Foreskin keratinocyte (primary cell): ENCODE measurements at places on chromosomes 11 and 22. TPM values are rescaled to one million over a fixed set of nuclear protein-coding genes. Genes with fewer than 3 reads are reported as not detected.

GRCh38 chr22:31346255-31346732, at the start of gene PATZ1:
TSS of gene PATZ1 (minus strand) at chr22:31346346. CDS start at chr22:31345602, 744 bp downstream.
- peak; percentile 56 for DNase-seq

DNA sequence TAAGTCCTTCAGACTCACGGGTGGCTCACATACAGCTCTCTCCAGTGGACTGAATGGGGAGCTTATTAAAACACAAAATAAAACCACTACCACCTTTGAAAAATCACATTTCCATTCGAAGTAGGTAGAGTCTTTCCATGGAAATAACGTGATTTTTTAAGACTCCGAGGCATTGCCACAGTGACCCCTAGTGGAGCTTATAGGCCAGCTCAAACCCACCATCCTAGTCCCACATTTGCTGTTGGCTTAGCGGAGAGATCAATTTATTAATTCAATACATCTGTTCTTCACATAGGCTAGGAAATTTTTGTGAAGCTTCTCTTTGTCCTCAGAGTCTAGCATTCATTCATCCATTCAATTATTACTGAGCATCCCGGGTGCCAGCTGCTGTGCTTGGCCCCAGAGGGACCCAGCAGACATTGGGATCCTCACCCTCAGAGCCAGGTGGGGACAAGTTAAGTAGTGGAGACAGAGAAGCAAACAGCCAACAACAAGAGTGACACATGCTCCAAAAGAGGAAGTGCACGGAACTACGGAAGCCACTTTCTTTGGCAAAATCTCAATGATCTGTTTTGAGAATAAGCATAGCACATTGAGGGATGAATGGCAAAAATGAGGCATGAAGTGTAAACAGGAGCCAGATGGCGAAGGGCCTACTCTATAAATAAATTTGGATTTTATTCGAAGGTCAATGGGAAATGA, 10.2 kb upstream of the P4HA3 start:
- no peak for DNase-seq

GRCh38 chr11:131637469-131638175, 267.2 kb downstream of the NTM start:
- no peak for DNase-seq

- no peak for DNase-seq
Measured at GRCh38 chr22:30855266-30855665, 113.3 kb downstream of the MORC2 start.

DNA sequence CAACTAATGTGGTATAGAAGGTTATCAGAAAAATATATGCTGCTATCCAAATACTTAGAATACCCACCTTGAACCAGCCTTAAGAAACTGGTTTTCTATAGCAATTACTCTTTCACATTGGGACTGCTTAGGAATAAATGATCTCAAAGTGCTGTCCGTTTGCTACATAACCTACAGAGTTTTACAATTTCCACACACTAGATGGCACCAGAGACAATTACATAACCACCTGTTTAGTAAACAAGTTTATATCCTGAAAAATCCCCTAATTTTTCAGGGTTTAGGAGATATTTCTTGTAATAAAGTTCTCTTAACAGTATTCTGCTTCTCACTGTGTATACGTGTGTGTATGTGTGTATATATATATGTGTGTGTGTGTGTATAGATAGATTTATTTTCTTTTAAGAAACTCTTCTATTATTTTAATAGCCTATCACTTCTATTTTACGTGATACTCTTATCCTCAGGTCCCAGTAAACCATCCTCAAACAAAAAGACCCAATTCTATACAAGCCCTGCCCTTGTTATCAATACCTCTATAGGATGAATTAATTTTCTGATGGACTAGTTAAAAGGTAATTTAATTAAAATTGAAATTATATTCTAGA, 6.7 kb upstream of the OR5I1 start:
- DNase-seq, result peak; percentile 28

DNA sequence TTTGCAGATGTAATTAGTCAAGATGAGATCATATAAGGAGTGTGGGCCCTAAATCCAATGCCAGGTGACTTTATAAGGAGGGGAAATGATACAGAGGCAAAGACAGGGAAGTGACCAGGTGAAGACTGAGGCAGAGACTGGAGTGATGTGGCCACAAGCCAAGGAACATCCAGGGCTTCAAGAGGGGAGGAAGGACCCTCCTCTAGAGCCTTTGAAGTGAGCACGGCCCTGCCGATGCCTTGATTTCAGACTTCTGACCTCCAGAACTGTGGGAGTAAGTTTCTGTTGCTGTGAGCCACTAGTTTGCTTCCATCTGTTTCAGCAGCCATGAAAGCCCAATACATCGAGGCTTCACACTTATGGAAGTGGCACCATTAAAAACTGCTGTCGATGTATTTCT, 78.7 kb downstream of the SHANK2 start:
- DNase-seq, result no peak

DNA sequence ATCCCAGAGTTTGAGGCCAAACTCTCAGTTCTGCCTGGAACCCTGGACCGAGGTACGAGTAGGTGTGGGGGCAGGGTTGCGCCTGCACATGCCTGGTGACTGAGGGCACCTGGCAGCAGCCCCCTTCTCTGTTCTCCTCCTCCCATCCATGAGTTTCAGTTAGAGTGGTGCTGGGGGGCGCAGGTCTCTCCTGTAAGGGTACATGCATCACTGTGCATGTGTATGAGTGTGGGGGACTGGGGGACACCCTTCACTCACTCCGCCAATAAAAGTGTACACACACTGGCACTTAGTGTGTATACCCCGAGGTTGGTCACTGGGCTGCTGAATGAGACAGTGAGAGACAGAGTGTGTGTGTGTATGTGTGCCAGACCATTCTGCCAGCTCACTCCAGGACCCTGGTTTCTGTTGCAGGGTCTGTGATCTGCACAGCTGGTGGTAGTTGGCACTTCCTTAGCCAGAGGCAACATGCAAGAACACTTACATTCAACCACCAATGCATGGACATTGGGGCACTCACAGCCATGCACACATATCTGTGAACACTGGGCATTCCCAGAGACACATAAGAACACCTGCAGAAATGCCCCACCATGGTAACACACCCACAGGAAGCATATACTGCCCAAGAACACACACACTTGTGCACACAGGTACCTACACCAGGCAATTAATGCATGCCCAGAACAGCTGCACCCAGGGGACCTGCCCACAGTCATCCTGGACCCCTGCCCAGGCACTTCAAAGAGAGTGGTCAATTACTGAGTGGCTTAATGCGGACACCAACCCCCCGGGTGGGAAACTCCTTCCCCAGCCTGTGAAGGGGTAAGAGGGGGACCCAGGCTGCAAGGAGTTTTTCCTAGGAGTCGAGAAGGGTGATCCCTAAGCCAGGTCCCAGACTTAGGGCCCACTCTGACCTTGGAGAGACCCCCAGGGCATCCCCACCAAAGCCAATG, 1.2 kb upstream of the NRXN2 start:
- DNase-seq, result no peak

- DNase-seq, result peak; percentile 83
Measured at GRCh38 chr11:2933375-2934020, 4.3 kb upstream of the PHLDA2 start.

GRCh38 chr11:77126861-77127234, 1.2 kb upstream of the MYO7A start:
- DNase-seq, result no peak

Gene OTOG
- not detected in 2 replicates for polyA plus RNA-seq

DNA sequence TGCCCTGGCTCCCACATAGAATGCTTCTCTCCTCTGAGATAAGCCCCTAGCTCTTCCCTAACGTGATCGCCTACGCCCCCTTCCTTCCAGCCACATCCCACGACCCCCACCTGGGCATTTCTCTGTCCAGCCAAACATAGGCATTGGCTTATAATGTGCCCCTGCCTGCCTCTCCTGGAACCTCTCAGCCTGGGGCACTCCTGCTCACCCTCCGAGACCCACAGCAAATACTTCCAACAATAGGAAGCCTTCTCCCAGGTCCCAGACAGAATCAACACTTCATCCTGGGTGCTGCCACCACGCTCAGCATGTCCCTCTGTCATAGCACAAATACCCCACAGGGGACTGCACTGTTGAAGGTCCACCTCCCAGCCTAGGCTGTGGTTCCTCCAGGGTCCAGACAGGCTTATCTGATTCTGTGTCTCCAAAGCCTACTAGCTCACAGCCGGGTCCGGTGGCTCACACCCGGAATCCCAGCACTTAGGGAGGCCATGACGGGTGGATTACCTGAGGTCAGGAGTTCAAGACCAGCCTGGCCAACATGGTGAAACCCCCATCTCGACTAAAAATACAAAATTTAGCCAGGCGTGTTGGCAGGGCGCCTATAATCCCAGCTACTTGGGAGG, 24.2 kb upstream of the TMPRSS4 start:
- no peak for DNase-seq

DNA sequence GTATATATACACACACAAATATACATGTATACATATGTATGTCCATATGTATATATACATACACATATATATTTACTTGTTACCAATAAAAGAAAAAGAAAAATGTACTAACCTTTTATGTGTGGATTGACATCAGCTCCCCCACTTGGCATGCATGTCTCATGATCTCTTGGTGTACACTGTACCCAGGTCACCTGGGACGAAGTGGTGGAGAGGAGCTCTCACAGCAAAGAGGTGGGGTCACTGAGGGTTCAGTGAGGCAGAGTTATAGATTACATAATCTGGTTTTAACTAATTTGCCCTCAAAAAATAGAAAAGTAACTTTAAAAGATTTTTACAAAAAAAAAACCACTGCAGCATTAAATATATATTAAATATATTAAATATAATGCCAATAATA, 15.5 kb upstream of the USP47 start:
- no peak for DNase-seq

- DNase-seq, result no peak
Measured at GRCh38 chr22:20251491-20251890, 16.6 kb downstream of the RTN4R start.

Gene UBQLN3
- polyA plus RNA-seq, result not detected in 2 replicates

DNA sequence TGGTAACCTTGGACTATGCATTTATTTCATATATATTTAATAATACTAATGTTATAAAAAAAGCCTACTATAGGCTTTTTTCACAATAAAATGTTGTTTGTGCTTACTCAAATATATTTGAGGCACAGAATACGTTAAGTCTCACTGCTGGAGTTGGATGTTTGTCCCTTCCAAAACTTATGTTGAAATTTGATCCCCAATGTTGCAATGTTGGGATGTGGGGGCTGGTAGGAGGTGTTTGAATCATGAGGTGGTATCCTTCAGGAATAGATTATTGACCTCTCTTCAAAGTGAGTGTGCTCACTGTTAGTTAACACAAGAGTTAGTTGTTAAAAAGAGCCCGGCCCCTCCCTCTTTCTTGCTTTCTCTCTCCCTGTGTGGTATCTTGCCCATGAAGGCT, 1295.9 kb downstream of the JRKL start:
- no peak for DNase-seq

- no peak for DNase-seq
Measured at GRCh38 chr11:111549196-111549868, 8.8 kb downstream of the LAYN start.

DNA sequence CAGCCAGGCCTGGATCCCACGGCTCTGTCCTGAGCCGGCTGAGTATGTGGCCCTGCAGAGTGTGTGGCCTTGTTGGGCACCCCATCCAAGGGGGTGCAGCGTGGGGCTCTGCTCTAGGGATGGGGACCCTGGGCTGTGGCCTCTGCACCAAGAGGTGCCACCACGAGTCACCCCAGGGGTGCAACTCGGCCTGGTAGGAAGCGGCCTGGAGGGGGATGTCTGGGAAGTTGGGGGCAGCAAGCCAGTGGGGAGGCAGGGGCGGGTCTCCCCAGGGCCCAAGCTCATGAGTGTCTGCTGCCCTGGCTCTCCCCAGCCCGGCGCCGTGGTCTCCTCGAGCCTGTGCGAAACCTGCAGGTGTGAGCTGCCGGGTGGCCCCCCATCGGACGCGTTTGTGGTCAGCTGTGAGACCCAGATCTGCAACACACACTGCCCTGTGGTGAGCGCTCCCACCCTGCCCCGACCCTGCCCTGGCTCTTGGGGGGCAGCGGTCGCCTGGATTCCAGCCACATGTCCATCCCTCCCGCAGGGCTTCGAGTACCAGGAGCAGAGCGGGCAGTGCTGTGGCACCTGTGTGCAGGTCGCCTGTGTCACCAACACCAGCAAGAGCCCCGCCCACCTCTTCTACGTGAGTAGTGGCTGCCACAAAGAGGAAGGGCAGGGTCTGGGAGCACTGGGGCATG, 24.2 kb upstream of the MUC5B start:
- DNase-seq, result no peak

GRCh38 chr11:25758145-25758661, 573.7 kb upstream of the ANO3 start:
- no peak for DNase-seq

Gene OR2AG2
- polyA plus RNA-seq, result 0.02 TPM in 1 of 2 replicates, not detected in the other

Gene SCGB1A1
- polyA plus RNA-seq, result not detected in 2 replicates

DNA sequence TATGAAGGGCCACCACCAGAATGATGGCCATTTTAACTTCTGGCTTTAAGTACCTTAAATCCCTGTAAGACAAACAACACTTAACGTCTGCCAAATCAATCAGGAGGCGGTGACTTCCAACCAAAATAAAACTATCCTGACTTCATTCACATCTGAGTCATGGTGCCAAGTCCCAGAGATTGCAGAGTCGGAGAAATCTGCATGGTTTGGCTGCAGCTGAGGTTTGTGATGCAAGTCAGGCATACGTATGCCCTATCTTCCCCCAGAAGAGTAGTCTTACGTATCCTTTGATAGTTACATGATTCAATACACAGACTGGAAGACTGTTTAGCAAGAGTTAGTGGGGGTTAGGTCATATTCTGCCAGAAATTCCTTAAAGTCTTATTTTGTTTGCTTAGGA, 1.7 kb upstream of the GAB2 start:
- peak; percentile 82 for DNase-seq

- no peak for DNase-seq
Measured at GRCh38 chr22:37295213-37295886, 13.0 kb downstream of the CYTH4 start.

GRCh38 chr22:48393885-48394284, 1433.8 kb downstream of the BRD1 start:
- no peak for DNase-seq

DNA sequence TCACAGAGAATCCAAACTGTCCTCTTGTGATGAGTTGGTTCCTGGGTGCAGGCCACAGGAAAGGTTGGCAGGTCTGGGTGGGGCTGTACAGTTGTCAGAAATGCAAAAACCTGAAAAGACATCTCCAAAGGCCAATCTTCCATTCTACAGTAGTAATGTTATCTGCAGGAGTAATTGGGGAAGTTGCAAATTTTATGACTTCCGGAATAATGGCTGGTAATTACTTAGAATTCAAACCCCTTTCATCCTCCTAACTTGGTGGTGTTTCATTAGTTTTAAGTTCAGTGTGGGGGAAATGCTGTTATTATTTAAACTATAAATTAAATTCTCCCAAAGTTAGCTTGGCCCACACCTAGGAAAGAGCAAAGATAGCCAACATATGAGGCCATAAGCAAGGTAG, 64.7 kb upstream of the FAT3 start:
- no peak for DNase-seq

GRCh38 chr11:121029153-121029552, 5.3 kb downstream of the TBCEL start:
- no peak for DNase-seq

Gene COPB1
- 64.4 and 68.0 TPM in 2 replicates for polyA plus RNA-seq

Gene MS4A12
- polyA plus RNA-seq, result not detected in 2 replicates

GRCh38 chr11:27459191-27459590, 13.4 kb downstream of the LGR4 start:
- no peak for DNase-seq
